ENCODE measurements at places on chromosomes 1 and 21.

DNA sequence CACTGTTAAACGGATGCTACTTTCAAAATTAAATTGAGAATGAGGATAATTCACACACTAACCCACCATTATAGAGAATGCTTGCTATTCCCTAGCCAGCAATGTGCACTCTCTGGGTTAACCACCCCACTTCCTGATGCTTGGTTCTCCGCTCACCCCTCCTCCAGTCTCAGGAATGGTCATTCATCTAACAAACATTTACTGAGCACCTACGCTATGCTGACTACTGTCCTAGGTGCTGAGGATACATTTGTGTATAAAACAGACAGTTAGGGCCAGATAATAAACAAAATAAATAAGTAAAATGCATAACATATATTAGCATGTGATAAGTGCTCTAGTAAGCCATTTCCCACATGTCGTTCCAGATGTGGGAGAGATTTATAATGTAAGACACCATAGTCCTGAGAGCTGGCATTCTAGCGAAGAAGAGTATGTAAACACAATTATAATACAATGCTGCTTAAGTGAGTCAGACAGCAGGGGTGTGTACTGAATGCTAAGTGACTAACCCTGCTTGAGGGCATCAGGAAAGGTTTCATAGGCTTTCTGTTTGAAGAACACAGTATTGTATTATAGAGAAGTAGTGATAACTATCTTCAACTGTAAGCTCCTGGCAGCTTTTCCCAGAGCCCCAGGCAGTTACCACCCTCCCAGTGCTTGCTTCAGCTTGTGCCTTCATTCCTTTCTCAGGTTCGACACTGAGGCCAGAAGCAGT lies 126.7 kb upstream of the CACHD1 start:
- DNase-seq, result no peak

DNA sequence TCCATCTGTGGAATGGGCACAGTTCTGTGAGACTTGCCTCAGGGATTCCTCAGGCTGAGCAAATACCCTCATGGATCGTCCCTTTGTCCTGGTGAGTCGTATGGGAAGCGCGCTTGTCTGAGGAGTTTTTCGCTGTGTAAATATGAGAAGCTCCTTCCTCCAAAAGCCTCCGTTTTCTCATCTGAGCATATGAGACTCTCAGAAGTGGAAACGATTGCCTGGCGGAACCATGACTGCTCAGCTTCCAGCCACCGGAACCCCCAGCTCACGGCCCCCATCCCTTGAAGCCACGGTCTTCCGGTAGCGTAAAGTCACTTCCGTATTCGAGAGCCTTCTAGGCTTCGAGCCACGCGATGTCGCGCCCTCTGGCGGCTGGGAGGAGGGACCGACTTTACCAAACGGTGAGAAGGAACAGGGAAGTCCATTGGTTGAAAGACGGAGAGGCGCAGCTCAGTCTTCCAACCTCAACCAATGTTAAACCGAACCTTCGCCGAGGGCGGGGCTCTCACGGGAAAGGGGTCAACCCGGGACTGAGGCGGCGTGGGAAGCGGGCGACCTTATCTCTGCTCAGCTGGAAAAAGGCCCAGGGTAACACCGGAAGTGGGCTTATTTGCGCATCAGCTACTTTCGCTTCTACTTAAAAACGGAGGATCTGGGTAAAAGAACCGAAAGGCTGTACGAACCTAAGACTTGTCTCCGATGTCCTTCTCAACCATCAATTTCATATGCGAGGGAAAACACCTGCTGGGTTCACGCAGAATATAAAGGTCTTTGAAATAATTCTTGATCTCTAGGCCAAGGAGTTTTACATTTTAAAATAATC lies 46.3 kb downstream of the AZIN2 start:
- peak; percentile 99 for DNase-seq

- DNase-seq, result no peak
These were observed 8.8 kb downstream of the MYCL start for GRCh38 chr1:39892601-39893595.

GRCh38 chr1:156421939-156422601 lies 53.1 kb downstream of the RHBG start:
- no peak for DNase-seq

DNA sequence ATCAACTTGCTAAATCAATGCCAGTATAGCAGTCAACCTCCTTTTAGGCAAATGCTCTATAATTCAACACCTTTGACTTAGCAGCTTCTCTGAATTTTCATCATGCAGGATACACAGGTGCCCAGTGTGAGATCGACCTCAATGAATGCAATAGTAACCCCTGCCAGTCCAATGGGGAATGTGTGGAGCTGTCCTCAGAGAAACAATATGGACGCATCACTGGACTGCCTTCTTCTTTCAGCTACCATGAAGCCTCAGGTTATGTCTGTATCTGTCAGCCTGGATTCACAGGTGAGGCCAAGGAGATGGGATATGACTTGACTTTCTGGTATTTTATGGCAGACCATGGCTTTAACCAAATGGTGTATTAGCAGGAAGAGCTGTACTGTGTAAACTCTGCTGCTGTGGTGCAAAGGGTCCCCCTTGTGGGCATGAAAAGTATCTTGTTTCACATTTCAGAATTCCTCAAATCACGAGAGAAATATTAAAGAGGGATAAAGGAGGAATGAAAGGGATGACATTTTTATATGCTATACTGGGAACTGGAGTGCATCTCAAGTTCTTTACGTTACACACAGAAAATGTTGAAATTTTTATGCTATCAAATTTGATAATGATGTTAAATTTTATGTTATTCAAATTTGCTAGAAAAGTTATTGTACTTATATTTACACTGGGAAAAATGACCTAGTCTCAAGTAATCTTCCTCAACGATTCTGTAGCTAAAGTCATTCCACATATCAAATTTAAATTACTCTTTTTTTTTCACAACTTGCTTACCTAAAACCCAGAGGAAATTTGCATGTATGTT lies 88.9 kb downstream of the CRB1 start:
- DNase-seq, result no peak

- no peak for DNase-seq
These were observed 19.8 kb upstream of the CLSTN1 start for GRCh38 chr1:9843576-9843945.

Data from Right ventricle myocardium inferior (tissue), 1 donor.